Cortex of kidney (tissue), 1 donor: ENCODE measurements at places on chromosomes 4 and X.

- DNase-seq: no peak
These were observed 101.8 kb upstream of the ANK2 start for GRCh38 chr4:112947616-112948015.

DNA sequence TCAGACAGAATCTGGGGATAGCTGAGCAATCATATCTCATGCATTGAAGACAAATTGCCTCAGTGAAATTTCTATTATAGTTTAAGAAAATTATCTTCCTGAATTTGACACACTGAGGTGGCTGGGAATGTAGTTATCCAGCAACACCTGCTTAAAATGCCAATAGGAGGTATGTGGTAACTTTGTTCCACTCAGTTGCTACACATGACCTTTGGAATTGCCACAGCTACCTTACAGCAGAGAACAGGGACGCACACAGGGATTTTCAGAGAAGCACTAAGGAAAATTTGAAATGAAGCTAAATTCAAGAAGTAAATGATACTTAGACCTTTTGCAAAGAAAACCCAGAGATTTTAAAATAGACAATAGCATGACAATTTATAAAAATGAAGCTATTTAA, 264.6 kb downstream of the IL1RAPL1 start:
- DNase-seq: no peak

- no peak for DNase-seq
These were observed 762.4 kb downstream of the DMD start for GRCh38 chrX:32448945-32449344.

DNA sequence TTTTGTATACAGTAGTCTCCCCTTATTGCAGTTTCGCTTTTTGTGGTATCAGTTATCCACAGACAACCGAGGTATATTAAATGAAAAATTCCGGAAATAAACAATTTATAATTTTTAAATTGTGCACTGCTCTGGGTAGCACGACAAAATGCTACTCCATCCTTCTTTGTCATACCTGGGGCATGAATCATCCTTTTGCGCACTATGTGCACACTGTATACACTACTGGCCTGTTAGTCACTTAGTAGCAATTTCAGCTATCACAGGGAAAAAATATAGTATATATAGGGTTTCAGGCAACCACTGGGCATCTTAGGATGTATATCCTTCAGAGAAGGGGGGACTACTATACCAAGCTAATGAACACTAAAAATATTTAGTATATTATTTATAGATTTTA, 198.8 kb upstream of the FAT4 start:
- no peak for DNase-seq

- no peak for DNase-seq
These were observed at the start of gene TASL for GRCh38 chrX:30577362-30577991. Gene TASL, minus strand, starts transcription at chrX:30577766. Its CDS starts 17,411 bp downstream, at chrX:30560355.

DNA sequence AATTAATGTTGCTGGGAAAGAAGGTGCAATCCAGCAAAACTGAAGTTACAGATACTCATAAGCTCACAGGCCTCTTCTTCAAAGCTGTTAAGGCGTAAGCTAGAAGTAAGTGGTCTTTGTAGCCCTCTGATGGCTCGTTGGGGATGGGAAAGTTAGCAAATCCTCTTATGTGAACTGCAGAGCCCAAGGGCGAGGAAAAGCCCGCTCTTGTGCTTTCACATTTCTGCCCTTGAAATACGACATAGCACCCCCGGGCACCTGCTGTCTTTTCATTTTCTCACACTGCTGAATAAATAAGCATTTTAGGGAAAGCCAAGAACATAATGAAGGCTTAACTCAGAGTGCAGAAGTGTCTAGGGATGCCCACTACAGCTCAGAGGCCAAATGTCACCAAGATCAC, 73.1 kb upstream of the SORBS2 start:
- no peak for DNase-seq

GRCh38 chr4:65450899-65451298, 219.4 kb downstream of the EPHA5 start:
- no peak for DNase-seq

DNA sequence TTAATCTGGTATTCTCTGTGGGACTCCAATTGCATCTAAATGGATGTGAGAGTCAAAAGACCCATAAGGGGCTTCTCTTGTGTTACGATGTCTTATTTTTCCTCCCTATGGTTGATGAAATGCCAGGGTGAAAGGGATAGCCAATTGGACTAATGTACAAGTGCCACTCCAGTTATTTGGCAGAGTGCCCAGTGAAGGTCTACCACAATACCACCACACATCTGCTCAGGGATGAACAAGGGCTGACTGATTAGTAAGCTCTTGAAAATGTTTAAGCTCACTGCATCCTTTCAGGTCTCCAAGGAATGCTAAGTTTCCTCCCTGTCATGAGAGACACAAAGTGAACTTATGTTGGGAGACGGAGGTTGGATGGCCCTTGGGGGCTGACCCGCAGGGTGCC, 57.8 kb downstream of the HEPH start:
- no peak for DNase-seq

DNA sequence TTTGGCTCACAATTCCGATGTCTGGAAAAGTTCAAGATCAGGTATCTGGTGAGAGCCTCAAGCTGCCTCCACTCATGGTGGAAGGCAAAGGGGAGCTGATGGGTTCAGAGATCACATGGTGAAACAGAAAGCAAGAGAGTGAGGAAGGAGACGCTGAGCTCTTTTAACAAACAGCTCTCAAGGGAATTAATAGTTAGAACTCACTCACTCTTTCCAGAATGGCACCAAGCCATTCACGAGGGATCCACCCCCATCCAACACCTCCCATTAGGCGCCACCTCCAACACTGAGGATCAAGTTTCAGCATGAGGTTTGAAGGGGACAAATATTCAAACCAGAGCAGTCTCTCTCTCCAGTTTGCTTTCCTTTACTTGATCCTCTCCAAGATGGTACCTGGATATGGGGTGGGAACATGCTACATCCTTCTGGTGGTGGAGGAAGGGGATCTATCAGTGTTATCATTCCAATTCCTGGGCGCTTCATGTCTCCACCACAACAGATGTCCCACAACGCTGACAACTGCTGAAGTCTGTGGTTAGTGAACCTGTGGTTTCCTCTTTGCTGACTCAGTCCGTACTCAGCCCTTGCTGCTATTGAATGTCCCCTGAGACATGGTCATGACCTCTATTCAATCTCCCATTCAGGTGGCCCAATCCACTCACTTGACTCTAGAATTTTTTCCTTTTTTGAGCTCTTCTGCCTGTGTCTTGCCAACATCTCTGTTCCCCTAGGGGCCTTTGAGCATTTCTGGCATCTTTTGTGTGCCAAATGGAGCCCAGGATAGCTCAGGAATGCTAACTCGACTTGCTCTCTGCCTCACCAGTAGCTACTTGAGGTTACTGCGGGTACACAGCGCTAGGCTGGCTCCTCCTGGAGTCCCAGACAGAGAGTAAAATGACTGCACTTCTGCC, 395.2 kb downstream of the MID1IP1 start:
- no peak for DNase-seq

- no peak for DNase-seq
These were observed 803.8 kb upstream of the AMOT start for GRCh38 chrX:113644426-113644825.

DNA sequence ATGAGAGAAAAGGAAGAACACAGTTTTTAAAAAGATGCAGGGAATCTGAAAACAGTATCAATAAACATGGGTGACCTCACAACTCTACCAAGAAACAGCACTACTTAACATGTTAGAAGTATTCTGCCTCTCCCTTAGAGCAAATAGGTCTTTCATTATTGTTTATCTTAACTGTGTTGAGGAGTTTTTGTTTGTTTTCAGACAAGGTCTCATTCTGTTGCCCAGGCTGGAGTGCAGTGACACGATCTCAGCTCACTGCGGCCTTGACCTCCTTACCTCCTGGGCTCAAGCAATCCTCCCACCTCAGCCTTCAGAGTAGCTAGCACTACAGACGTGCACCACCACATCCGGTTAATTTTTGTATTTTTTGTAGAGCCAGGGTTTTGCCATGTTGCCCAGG, 165.3 kb upstream of the PRDX4 start:
- no peak for DNase-seq

DNA sequence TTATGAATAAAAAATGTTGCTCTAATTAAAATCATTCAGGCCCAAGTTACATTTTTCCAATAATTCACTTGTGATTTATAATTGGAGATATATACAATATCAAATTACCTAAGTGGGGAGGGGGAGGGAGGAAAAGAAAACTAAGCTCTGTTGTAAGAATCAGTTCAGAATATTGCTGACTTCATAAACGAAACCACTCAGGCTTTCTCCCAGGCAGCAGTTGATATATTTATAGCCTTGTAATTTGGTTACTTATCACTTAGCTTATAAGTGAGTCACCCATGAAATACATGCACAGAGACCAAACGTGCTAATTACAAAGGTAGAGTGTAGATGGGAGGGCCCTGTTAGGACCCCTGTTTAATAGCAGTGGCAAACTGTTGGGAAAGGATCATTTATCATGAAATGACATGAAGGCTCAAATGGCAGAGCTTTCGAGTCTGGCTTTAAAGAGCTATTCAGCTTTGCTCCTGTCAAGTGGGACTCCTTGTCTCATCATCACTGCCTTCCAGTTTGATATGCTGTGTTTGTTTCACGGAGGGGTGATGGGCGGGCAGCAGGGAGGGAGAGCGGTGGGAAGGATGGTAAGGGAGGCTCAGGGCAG, 105.6 kb upstream of the PGRMC2 start:
- no peak for DNase-seq

- no peak for DNase-seq
These were observed 559.6 kb upstream of the AMOT start for GRCh38 chrX:113400193-113400704.
